ENCODE measurements at places on chromosomes 16 and 17.

GRCh38 chr17:55709984-55710383 lies 12.7 kb downstream of the TMEM100 start:
- no peak for DNase-seq

DNA sequence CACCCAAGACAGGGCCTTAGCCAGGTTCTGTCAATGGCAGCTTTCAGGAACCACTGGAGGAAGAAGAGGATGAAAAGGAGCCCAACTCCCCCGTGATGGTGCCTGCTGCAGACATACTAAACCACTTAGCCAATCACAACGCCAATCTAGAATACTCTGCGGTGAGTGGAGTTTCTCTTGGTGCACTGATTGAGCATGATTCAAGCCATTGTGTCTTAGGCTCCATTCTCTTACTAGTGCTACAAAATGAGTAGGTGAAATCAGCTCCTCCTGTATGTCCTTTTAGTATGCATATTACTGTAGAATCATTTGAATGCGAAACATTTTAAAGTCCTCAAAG lies 1.4 kb downstream of the SETD6 start:
- no peak for DNase-seq

GRCh38 chr16:54927125-54928015 lies 3.3 kb upstream of the IRX5 start:
- DNase-seq, result no peak

GRCh38 chr16:66169817-66170216 lies 196.7 kb upstream of the CDH5 start:
- no peak for DNase-seq

- DNase-seq, result no peak
Measured at GRCh38 chr17:63931981-63932561, at the start of gene CD79B. CD79B (minus strand) TSS chr17:63932331; CDS start chr17:63932261, 70 bp downstream.

DNA sequence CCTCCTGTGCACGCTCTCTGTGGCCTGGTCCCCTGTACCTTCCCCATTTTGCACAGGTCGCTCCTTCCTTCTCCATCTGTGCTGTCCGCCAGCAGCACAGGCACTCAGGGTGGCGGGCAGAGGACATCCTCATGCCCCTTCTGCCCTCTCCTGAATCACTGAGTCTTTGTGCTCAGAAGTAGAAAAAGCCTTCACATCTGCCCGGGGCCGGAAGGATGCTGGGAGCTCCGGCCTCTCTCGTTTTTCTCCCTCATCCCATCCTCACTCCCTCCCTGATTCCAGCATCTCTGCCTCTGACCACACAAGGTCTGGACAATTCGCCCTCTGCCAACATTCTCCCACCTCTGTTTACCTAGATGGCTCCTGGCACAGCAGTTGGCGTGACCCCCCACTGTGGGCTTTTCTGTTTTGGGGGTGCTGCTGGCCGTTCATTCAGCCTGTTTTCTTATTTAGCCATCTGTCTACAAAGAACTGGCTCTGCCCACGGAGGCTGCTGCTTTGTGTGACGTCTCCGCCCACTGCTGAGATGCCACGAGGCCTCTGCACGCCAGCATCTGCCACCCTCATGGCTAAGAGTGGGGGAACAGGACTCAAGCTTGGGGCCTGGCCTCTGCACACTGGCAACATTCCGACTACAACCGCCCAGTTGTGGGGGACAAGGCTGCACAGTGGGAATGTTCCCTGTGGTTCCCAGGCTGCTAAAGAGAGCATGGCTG lies 36.7 kb downstream of the SEC14L5 start:
- no peak for DNase-seq

- no peak for DNase-seq
Measured at GRCh38 chr16:31286421-31287032, 26.8 kb downstream of the ITGAM start.

DNA sequence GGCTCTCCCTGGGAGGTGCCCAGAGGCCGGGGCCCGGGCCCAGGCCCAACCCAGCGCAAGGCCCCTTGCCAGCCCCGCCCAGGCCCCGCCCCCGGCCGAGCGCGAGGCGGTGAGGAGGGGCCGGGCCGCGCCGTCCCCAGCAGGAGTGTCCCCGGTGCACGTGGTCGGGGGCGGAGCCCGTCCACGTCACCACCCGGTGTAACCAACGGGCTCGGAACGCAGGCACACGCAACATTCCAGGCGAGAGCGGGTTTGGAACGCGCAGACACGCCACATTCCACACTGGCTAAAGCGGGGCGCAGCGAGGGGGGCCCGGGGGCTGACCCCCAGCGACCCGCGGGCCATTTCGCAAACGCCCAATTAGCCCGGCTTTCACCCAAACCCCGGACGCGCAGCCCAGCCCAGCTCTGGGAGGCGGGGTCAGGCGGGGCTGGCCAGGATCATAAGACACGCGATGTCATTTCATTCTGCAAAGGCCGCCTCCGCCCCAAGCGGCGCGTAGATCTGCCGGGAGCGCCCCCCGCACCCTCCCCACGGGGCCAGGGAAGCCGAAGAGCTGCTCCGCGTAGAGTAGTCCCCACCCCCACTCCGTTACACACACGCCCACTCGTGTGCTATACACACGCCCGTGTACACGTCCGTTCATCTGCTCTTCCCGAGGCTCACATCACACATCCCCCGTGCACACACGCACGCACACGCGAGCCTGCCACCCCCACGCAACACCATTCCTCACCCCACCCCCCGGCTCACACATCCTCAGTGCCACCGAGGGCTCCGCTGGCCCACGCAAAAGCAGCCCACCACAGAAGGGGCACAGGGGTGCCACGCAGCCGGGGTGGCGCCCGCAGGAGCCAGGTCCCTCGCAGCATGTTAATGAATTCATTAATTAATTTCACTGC lies 1.0 kb downstream of the MNT start:
- peak; percentile 98 for DNase-seq

DNA sequence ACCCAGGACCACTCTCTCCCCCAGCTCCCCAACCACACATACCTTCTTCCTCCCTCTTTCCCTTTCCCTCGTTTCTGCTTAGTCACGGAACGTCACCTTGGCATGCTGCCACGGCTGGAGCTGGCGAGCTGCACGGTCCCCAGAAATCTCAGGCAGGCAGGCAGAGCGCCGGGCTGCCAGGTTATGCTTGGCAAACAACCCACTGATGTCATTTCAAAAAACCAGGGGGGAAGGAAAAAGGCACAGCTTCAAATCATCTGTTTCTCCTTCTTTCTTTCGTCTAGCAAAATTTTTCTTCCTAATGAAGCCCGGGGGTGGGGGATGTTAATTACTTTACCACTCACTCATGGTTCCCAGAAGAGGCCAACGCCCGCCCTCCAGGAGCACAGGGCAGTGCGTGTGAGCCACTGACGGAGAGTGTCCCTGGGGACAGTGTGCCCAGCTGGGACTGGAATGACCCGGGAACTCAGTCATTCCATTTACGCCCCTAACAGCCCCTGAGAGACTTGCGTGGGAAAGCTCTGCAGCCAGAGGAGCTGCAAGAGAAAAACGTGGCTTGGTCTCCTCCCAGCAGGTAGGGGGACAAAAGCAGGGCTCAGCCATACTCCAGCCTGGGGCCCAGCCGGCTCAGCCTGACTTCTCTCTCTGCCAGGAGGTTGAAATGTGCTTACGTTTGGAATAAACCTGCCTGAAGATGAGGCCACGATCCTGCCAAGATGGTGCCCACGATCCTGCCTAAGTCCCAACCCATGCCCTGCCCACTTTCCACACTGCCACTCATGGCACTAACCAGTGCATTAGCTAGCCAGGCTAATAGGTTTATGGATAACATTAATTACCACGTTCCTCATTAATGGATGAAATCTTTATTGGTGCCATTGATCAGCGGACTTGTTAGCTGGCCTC lies 198.9 kb downstream of the ZFHX3 start:
- peak; percentile 89 for DNase-seq

- no peak for DNase-seq
Measured at GRCh38 chr16:81517629-81518438, 73.2 kb downstream of the CMIP start.

DNA sequence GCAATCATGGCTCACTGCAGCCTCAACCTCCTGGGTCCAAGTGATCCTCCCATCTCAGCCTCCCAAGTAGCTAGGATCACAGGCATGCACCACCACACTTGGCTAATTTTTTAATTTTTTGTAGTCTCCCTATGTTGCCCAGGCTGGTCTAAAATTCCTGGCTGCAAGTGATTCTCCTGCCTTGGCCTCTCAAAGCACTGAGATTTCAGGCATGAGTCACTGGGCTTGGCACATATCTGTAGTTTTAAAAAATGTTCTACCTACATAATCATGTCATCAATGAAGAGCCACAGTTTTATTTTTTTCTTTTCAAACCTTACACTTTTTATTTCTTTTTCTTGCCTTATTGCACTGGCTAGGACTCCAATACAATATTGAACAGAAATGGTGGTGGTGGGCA lies 33.1 kb upstream of the COL1A1 start:
- no peak for DNase-seq

DNA sequence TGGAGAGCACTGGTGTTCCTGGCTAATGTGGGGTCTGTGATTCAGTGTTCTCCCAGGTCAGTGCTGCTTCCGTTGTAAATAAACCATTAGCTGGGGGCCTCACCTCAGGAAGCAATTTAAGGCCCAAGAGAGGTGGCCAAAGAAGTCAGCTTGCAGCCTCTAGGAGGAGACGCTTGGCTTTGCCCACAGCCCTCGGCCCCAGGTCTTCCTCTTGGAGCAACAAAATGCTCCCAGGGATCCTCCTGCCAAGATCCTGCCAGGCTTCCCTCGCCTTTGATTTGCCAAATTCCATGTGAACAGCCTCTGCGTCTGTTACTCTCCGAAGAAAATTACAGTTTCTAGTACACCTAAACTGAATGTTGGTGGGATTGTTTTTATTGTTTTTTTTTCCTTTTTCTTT lies 62.4 kb upstream of the TBX2 start:
- no peak for DNase-seq

DNA sequence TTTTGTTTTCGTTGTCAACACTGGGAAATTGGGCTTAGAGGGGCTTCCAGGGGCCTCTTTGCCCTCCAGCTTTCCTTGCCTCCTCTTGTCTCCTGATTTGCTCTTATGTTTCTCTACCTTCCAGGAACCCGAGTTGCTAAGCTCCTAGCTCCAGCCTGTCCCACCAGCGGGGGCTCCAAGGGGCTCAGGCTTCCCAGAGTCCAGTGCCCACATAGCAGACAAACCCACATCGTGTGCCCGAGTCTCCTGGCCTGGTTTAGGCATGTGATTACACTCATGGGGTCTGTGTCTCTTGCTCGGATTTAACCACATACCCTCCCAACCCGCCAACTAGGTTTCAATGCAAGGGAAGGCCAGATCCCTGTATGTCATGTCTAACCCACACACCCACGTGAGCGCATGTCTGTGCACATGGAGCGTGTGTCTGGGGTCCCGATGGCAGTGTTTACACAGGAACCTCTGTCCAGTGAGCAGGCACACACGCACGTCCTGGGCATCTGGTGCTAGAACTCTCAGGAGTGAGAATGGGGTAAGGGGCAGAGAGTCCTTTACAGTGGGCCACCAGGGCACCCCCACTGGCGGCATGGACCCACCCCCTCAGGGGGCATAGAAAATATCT lies 76.1 kb upstream of the MED9 start:
- DNase-seq, result no peak

DNA sequence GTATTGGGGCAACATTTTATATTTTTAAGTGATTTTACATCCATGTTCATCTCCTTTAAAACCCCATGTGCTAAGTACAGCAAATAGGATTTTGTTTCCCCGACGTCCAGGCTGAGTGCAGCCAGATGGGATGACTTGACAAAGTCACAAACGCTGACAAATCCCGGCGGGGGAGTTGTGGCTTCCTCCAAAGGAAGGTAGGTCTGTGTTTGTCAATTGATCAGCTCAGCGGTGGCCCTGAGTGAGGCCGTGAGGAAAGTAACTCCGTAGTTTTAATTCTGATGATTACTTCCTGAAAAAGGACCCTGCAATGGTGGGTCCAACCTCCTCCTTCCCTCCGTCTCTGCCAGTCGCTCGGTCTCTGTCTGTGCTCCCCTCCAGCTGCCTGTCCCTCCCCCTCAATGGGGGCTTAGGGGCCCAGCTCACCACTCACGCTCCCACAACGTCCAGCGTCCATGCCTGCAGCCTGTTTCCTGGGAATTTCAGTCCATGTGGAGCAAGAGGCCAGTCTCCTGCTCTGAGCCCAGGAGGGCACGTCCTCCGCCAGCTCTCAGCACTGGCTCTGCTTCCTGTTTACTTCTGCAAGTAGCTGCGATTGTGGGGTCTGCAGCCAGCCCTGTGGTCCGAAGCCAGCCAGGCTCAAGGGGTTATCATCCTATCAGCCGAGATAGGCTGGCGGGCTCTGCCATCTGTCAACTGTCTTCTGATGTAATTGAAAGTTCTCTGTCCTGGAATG lies 209.4 kb upstream of the FOXF1 start:
- DNase-seq, result peak; percentile 33

DNA sequence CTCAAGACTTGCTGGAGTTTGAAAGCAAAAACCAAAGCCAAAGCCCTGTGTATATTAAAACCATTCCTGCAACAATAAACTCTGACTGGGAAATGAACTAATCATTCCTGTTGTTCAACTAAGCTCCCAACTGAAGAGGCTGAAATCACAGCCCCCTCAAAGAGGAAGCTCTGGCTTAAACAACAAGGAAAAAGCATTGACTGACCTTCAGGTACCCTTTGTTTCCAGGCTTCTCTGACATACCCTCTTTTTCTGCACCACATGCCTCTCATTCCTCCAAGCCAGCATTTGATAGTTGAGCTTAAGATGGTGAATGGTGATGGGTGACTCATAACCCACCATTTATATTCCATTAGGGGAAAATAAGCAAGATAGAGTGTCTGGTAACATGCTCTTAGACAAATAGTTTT lies 470.9 kb upstream of the SOX9 start:
- no peak for DNase-seq

DNA sequence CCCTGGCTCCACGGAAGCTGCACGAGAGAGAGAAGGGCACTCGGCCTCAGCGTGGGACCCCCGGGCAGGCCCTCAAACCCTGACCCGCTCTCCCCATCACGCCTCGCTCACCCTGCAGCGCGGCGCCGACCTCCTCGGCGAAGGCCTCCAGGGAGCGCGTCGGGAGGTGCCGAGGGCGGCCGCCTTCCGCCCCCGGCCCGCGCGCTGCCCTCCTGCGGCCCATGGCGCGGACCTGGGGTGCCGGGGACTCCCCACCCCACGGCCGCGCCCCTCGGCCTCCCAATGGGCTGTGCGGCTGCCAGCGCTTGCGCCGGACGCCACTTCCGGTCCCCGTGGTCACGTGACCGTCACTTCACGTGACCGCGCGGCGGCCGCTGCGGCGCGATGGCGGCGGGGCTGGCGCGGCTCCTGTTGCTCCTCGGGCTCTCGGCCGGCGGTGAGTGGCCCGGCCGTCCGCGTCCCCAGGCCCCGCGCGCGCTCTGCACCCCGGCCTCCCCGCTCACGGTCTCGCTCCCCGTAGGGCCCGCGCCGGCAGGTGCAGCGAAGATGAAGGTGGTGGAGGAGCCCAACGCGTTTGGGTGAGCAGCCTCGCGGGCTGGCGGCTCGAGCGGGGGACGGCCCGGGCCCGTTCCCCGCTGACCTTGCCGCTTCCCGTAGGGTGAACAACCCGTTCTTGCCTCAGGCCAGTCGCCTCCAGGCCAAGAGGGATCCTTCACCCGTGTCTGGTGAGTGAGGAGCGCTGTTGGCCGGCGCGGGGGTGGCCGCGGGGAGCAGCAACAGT lies at the start of the genes GNPTG and TSR3:
Gene GNPTG, plus strand, starts transcription at position 350 of the 781 bp plus-strand sequence. Its CDS starts 35 bp downstream, at position 385.
Gene TSR3, minus strand, starts transcription at position 297 of the 781 bp plus-strand sequence. Its CDS starts 74 bp downstream, at position 223.
- peak; percentile 90 for DNase-seq

Data from left forelimb (tissue), 1 donor.